ENCODE measurements at places on chromosomes 4 and X.

GRCh38 chr4:80229128-80229527, 31.8 kb downstream of the PRDM8 start:
- H3K27ac ChIP-seq, result no peak overlapping the region
- no peak for DNase-seq
- no peaks in the 10 kb centered on the region for H3K27me3 ChIP-seq
- no peak overlapping the region for H3K4me3 ChIP-seq
- H3K4me1 ChIP-seq, result peaks cover 10% of the 10 kb centered on the region

GRCh38 chr4:3706565-3707422, 59.4 kb upstream of the ADRA2C start:
- no peak overlapping the region for H3K27ac ChIP-seq
- H3K4me3 ChIP-seq, result no peak overlapping the region
- H3K36me3 ChIP-seq, result no peaks in the 10 kb centered on the region

DNA sequence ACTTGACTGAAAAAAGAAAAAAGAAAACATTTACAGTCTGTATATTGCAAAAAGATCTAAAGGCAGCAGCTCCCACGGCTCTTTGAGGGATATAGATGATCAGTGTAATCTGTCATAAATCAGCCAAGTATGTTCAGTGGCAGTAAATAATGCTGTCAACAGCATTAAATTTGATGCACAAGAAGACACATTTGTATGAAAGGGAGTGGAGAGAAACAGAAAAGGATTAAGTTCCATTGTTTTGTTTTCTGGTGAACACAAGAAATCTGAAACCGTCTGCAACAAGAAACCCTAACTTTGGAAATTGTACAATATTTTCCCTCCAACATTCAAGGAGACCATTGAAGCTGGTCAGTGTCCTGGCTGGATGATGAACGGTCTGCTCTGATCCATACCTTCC, 27.6 kb upstream of the C1QTNF7 start:
- no peak overlapping the region for H3K4me3 ChIP-seq
- H3K27ac ChIP-seq, result no peak overlapping the region
- H3K4me1 ChIP-seq, result peaks cover 23% of the 10 kb centered on the region
- no peak for DNase-seq

DNA sequence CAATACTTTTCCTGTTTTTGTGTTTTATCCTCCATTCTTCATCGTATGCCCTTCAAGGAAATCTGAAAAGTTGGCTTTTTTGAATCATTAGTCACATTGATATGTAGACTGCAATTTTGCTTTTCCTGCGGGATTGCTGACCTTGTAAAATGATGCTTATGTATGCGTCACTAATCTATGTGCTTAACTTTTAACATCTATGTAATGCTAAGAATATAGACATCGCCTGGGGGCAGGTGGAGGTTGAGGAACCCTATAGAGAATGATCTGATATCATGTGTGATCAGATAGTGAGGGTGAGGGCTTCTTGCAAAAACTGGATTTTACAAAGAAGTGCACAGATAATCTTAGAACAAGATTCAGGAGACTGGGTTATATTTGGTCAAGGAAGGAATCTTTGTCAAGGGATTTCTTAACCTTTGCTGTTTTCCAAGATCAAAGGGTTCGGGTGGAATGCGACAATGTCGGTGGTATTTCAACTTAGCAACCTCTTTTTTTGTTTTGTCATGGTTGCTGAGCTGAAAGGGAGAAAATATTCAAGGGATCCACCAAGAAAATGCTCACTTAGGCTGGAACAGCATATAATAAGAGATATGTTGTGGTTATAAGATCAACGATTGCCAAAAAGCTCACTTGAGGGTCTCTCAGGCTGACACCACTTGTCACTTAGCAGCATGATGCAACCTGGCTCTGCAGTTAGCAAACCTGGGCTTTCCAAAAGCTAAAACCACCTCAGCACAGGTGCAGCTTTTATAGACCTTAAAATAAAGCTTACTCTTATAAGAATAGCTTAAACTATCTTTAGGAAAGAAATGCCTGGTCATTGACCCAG, 70.6 kb upstream of the PUDP start:
- H3K4me1 ChIP-seq, result peaks cover 3% of the 10 kb centered on the region
- no peak overlapping the region for H3K27ac ChIP-seq
- peaks cover 8% of the 10 kb centered on the region for H3K36me3 ChIP-seq
- H3K27me3 ChIP-seq, result no peaks in the 10 kb centered on the region
- H3K4me3 ChIP-seq, result no peak overlapping the region

GRCh38 chr4:88062311-88062710, 54.9 kb downstream of the PKD2 start:
- peaks cover 19% of the 10 kb centered on the region for H3K36me3 ChIP-seq
- no peaks in the 10 kb centered on the region for H3K27me3 ChIP-seq
- no peak overlapping the region for H3K4me3 ChIP-seq
- no peaks in the 10 kb centered on the region for H3K4me1 ChIP-seq
- H3K27ac ChIP-seq, result no peak overlapping the region

DNA sequence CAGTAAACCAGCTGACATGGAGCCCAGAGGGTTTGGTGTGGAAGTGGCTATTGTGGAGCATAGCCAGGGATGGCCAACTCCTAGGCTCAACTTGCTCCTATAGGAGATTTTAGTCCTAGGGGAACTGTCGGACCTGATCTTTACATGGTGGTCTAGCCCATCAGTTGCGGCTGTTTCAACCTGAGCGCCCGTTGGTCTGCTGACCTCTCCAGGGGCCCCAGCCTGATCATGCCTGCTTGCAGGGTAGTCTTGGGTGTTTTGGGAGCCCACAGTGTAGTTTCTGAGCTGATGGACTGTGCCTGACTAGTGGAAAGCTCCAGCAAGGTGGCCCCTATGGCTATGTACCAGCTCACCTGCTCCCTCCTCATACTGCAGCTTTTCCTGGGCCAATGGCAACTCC, 597.0 kb downstream of the IQCM start:
- no peaks in the 10 kb centered on the region for H3K36me3 ChIP-seq
- no peak overlapping the region for H3K4me3 ChIP-seq
- no peak overlapping the region for H3K27ac ChIP-seq
- no peak for DNase-seq

- peaks cover 10% of the 10 kb centered on the region for H3K4me1 ChIP-seq
- DNase-seq, result no peak
- H3K27ac ChIP-seq, result peak within 1 kb of the TSS; percentile 56
- H3K36me3 ChIP-seq, result no peaks in the 10 kb centered on the region
Observed at GRCh38 chr4:167234316-167234881, at the start of gene SPOCK3. SPOCK3 (minus strand) TSS chr4:167234494.

DNA sequence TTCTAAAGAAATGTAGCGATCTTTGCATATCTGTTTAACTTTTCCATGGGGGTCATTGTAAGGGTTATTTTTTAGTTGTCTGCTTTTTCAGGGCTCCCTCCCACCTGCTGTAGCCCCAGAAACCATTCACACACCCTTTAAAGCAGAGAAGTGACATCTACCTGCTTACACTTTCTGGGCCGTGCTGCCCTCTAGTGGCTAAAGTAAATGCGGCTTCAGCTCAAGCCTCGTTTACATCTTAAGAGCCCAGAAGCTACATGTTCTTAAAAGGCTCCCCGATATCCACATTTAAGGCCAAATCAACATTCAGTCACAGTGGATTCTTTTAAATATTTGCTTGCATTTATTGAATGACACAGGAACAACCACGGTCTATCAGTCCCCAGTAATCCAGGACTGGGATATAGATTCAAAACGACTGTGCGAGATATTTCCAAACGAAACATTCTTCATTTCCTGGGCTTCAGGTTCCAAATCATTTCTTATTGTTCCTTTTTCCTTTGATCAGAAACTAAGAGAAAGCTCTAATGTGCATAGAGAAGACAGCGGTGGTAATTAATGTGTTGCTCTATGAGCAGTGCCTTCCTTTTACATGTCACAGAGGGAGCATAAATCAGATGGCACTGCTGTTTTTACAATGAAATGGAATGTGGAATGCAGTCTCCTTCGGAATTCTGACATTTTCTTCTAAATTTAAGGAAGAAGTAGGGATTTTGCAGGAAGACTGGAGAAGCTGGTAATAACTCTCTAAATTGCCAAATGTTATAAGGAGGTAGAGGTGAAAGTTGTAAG, 119.9 kb downstream of the RASGEF1B start:
- no peaks in the 10 kb centered on the region for H3K36me3 ChIP-seq
- no peak overlapping the region for H3K4me3 ChIP-seq
- peak; percentile 35 for DNase-seq
- H3K27me3 ChIP-seq, result peaks cover 12% of the 10 kb centered on the region
